NCI-H2227 treated with DMSO at 0.1 percent for 48 hours (cell line): ENCODE measurements at places on chromosomes 1 and 21.

DNA sequence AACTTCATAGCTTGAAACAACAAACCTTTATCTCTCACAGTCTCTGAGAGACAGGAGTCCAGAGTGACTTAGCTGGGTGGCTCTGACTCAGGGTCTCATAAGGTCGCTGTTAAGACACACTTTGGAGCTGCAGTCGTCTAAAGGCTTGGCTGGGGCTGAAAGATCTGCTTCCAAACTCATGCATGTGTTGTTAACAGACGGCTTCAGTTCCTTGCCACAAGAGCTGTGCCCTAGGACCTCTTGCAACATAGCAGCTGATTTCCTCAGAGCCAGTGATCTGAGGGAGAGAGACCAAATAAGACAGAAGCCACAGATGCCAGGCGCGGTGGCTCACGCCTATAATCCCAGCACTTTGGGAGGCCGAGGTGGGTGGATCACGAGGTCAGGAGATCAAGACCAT lies 176.8 kb downstream of the DISC1 start:
- no peak for DNase-seq

GRCh38 chr1:29396438-29397255 lies 160.3 kb downstream of the PTPRU start:
- DNase-seq = no peak

GRCh38 chr1:244305776-244306341 lies 145.8 kb downstream of the ADSS2 start:
- DNase-seq = no peak

DNA sequence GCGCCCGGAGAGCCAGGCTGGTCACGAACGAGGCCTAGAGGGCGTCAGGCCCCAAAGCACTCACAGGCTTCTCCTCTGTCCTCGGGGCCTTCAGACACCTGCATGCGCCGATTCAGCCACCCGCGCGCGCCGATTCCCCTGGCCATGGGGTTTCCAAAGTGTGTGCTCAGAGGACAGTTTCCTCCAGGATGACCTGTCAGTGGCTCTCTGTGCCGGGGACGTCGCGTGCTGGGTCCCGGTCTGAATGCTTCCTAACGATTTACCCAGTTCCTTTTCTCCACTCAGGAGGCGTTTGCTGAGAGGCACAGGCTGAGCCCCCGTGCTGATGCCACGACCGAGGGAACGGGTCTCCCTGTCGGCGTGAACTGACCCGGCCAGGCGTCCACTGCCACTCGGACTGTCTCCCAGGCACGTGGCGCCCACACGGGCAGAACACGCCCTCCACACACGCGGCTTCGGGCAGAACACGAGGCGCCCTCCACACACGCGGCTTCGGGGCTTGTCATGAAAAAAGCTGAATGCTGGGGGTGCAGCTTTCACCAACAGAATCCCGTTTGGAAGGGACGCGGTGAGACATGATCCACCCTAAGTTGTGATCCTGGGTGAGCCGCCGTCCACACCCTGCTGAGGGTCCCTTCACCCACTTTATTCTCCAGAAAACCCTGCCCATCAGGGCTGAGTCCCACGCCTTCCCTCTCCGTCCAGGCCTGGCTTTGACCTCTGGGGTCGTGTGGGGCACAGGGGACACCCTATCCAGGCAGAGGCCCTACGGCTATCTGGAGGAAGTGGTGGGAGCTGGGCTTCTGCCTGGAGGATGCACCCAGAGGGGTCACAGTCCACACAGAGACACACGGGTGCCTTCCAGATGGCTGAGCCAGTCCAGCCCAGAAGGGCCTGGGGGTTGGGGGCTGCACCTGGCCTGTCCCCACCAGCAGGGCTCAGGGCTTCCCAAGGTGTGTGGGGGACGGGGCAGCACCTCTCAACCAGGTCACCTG lies 56.1 kb downstream of the COL6A1 start:
- DNase-seq = no peak

GRCh38 chr1:3822421-3822820 lies 26.1 kb upstream of the LRRC47 start:
- no peak for DNase-seq

GRCh38 chr21:37245151-37245550 lies 22.0 kb downstream of the VPS26C start:
- no peak for DNase-seq
